Gastroesophageal sphincter (tissue), 4 donors: ENCODE measurements at places on chromosomes 4 and X. TPM values are rescaled to one million over a fixed set of nuclear protein-coding genes. Genes with fewer than 3 reads are reported as not detected.

Gene HTR2C
- total RNA-seq, result not detected

Gene ZFYVE28
- total RNA-seq, result 12.0 TPM

Gene PDE6B
- total RNA-seq, result 1.2 TPM

Gene FAAH2
- 0.13 TPM for total RNA-seq

Gene SULT1E1
- total RNA-seq, result not detected

Gene GAGE12H
- total RNA-seq, result not detected

Gene SERTM2
- total RNA-seq, result 5.7 TPM

Gene TLR2
- 9.5 TPM for total RNA-seq

Gene TMEM35A
- 9.3 TPM for total RNA-seq

Gene CC2D2A
- total RNA-seq, result 80.5 TPM

Gene SPOCK3
- total RNA-seq, result 4.7 TPM

Gene APLN
- total RNA-seq, result 1.1 TPM

Gene RAB39B
- total RNA-seq, result 0.40 TPM

DNA sequence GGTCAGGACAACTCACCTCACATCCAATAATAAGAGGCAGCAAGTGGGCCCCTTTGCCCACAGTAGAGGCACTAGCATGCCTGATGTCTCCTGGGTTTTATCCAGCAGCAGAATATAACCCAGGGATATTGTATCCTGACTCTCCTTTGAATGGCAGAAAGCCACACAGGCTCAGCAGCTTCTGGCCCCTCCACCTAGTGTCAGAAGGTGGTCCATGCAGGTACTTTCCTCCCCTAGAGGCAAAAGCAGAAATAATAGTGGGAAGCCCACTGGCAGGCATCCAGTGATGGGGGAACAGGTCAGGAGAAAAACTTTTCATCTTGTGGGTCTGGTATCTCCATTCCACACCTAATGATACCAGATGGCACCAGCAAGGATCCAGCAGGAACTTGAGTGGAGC lies 75.5 kb upstream of the IRS4 start:
- ATAC-seq, result no peak

GRCh38 chr4:2365054-2365912 lies 53.2 kb downstream of the ZFYVE28 start:
- ATAC-seq, result no peak

- no peak for ATAC-seq
These were observed 146.2 kb downstream of the GATB start for GRCh38 chr4:151614561-151614960.

DNA sequence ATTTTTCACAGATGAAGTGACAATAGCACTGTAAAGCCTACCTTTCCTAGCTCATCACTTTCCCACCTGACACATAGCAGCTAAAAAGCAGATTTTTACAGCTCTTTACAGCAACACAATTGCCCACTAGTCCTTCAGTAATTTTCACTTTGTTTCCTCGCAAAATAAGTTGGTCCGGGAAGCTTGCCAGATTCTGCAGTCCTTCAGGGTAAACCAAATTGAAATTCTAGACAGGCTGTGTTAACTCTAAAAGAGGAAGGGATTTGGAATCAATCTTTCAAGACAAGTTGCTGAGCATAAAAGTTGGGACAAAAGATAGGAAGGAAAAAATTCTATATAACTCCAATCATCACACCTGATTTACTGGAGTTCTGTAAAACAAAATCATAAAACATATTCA lies 8.7 kb downstream of the C1QTNF7 start:
- no peak for ATAC-seq

GRCh38 chr4:5878359-5878758 lies 14.5 kb downstream of the CRMP1 start:
- ATAC-seq, result no peak

DNA sequence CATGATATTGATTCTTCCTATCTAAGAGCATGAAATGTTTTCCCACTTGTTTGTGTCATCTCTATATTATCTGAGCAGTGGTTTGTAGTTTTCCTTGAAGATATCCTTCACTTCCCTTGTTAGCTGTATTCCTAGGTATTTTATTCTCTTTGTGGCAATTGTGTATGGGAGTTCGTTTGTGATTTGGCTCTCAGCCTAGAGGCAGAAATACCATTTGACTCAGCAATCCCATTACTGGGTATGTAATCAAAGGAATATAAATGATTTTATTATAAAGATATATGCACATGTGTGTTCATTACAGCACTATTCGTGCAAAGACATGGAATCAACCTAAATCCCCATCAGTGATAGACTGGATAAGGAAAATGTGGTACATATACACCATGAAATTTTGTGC lies 172.7 kb upstream of the IL15 start:
- ATAC-seq, result no peak

DNA sequence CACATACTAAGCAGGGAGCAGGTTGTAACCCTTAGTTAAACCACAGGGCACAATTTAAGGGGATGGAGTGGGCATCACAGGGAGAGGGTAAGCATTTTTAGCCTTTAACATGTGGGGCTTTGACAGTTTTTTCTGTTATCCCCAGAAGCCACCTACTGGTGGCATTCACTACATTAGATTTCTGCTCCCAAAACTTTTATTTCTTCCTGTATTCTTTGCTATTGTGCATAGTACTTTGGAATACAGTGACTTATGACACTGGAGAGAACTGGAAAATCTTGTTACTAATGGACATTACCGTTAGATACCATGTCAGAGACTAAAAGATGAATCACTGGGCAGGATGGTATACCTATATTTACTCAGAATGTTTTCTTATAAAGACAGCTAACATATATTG lies 7.3 kb downstream of the TRIM75 start:
- no peak for ATAC-seq

- no peak for ATAC-seq
These were observed 20.0 kb upstream of the RNF128 start for GRCh38 chrX:106706466-106706865.

- no peak for ATAC-seq
These were observed 337.7 kb downstream of the BMPR1B start for GRCh38 chr4:95095348-95095974.

- ATAC-seq, result no peak
These were observed 17.5 kb downstream of the TRAPPC2 start for GRCh38 chrX:13716905-13717304.

GRCh38 chr4:78457751-78458150 lies 93.8 kb upstream of the ANXA3 start:
- ATAC-seq, result no peak

- ATAC-seq, result no peak
These were observed 991.9 kb downstream of the NLGN4X start for GRCh38 chrX:5236749-5237148.

DNA sequence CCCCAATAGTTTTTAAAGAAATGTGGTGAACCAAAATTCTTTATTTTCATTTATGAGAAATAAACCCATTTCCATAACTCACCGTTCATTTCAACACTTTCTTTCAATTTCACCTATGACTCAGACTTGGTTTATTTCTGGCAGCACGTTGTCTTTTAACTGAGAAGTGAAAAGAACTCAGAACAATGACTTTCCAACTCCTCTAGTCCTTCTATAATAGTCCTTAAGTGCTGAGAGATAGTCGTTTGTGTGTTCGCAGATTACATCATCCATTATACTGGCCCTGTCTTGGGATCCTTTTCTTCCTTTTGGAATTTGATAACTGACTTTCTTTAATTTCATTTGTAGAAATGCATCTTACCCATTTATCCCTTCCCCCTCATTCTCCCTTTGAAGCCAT lies 113.6 kb downstream of the GLUD2 start:
- no peak for ATAC-seq

- ATAC-seq, result no peak
These were observed 36.5 kb downstream of the PRR32 start for GRCh38 chrX:126855839-126856524.

GRCh38 chrX:77668391-77669237 lies 117.4 kb downstream of the ATRX start:
- no peak for ATAC-seq

DNA sequence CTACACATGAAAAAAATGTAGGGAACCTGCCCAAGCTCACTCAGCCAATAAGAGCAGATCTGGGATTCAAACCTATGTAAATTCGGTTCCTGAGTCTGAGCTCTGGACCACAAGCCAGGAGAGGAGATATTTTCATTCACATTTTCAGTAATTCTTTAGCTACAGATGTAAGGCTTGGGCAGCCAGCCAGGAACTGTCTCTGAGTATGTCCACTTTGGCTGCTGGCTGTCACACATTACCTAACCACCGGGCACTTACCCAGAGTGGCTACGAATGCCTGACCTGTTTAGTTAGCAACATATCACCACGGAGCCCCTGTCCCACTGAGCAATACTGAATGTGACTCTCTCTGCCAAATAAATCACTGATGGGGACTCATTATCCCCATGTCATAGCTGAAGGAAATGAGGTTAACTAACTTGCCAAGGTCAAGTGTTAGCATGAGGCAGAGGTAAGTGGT lies 15.3 kb downstream of the USP46 start:
- peak; percentile 57 for ATAC-seq

DNA sequence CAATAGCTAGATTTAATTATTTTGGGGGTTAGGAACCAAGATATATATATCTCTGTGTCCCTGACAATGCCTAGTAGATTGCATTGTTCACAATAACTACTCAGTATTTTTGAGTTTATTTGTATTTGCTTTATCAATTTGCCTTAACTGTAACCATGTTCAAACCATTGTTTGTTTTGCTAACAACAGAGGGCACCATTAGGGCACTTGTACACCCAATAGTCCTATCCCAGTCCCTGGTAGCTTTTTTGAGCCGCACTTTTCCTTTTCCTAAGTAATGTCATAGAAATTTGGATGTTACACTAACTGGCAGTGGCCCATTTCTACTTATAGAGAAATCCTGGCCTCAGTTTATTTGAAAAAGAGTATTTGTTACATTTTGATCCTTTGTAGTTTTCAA lies 575 bp upstream of the KLHL5 start:
- ATAC-seq, result no peak

GRCh38 chr4:170697045-170697444 lies 607.3 kb upstream of the AADAT start:
- no peak for ATAC-seq
